ENCODE measurements at places on chromosomes 13 and 19.

DNA sequence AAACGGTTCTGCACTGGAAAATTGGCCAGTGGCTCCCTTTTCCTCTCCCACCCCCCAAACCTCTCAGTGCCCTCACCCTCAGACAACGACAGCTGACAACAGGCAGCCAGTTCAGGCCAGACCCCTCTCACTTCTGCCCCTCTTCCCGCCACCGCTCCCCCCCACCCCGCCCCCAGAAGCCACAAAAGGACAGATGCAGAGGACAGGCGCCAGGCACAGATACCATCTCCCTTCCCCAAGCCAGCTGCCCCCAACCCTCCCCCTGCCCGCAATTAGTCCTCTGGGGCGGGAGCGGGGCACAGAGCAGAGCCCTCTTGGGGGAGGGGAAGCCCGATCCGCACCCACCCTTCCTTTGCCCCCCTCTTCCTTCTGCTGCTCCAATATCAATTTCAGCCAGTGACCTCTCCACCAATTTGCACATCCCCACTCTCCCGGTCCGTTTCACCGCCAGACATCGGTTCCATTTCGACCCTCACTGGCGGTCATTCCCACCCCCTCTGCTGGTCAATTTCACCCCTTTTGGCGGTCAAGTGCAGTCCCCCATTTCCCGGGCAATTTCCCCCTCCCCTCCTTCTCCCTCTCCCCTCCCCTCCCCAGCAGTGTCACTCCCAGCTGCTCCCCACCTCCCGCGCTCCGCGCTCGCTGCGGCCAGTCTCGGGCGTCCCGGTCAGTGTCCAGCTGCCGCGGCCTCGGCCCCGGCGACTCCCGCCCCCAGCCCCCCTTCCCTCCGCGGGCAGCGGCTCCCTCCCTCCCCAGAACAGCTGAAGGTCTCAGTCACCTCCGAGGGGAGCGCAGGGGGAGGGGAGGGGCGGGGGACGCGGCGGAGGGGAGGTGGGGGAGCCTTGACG lies at the start of gene SHD:
Gene SHD, plus strand, starts transcription at position 848 of the 848 bp plus-strand sequence. CDS start 798 bp downstream, outside the sequence.
- peak within 1 kb of the TSS; percentile 26 for H3K4me3 ChIP-seq
- H3K27me3 ChIP-seq, result peaks cover 54% of the 10 kb centered on the region
- DNase-seq, result no peak
- no peaks in the 10 kb centered on the region for H3K36me3 ChIP-seq
- no peak within 1 kb of the TSS for H3K27ac ChIP-seq
- peaks cover 4% of the 10 kb centered on the region for H3K4me1 ChIP-seq

GRCh38 chr13:59681636-59682311 lies 482.0 kb downstream of the DIAPH3 start:
- H3K4me3 ChIP-seq, result no peak overlapping the region
- no peak overlapping the region for H3K27ac ChIP-seq
- no peaks in the 10 kb centered on the region for H3K4me1 ChIP-seq
- no peaks in the 10 kb centered on the region for H3K36me3 ChIP-seq

- no peak overlapping the region for H3K4me3 ChIP-seq
- no peaks in the 10 kb centered on the region for H3K27me3 ChIP-seq
- H3K36me3 ChIP-seq, result no peaks in the 10 kb centered on the region
Measured at GRCh38 chr13:77737583-77738200, 40.2 kb downstream of the SLAIN1 start.

GRCh38 chr13:44093607-44094564 lies 214.2 kb downstream of the LACC1 start:
- H3K27me3 ChIP-seq, result no peaks in the 10 kb centered on the region
- no peak overlapping the region for H3K27ac ChIP-seq
- no peaks in the 10 kb centered on the region for H3K36me3 ChIP-seq
- no peak for DNase-seq
- H3K4me3 ChIP-seq, result no peak overlapping the region
- no peaks in the 10 kb centered on the region for H3K4me1 ChIP-seq

- no peak for DNase-seq
- no peak overlapping the region for H3K27ac ChIP-seq
- no peak overlapping the region for H3K4me3 ChIP-seq
- H3K36me3 ChIP-seq, result no peaks in the 10 kb centered on the region
- H3K27me3 ChIP-seq, result no peaks in the 10 kb centered on the region
Measured at GRCh38 chr13:96621634-96622183, 372.6 kb downstream of the OXGR1 start.
